ENCODE measurements at places on chromosomes 6 and 20.

DNA sequence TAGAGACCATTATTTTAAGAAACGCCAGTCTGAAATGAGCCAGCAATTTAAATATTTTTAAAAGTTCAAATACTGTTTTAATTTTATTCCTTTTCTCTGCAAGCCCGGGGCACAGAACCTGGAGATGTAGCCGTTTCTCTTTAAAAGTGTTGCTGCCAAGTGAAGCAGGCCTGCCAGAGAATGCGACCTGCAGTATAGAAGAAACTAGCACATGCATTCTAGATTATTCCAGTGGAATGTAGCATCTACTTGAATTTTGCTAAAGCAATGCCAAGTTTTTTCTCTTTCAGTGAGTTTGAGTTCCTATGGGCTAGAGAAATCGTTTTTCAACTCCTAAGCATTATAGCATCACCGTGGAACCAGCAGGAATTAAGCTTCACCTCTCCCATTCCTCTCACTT is 101.3 kb downstream of the QRSL1 start:
- H3K36me3 ChIP-seq: no peaks in the 10 kb centered on the region
- peaks cover 4% of the 10 kb centered on the region for H3K27me3 ChIP-seq
- H3K4me3 ChIP-seq: no peak overlapping the region
- no peaks in the 10 kb centered on the region for H3K4me1 ChIP-seq
- no peak overlapping the region for H3K27ac ChIP-seq

DNA sequence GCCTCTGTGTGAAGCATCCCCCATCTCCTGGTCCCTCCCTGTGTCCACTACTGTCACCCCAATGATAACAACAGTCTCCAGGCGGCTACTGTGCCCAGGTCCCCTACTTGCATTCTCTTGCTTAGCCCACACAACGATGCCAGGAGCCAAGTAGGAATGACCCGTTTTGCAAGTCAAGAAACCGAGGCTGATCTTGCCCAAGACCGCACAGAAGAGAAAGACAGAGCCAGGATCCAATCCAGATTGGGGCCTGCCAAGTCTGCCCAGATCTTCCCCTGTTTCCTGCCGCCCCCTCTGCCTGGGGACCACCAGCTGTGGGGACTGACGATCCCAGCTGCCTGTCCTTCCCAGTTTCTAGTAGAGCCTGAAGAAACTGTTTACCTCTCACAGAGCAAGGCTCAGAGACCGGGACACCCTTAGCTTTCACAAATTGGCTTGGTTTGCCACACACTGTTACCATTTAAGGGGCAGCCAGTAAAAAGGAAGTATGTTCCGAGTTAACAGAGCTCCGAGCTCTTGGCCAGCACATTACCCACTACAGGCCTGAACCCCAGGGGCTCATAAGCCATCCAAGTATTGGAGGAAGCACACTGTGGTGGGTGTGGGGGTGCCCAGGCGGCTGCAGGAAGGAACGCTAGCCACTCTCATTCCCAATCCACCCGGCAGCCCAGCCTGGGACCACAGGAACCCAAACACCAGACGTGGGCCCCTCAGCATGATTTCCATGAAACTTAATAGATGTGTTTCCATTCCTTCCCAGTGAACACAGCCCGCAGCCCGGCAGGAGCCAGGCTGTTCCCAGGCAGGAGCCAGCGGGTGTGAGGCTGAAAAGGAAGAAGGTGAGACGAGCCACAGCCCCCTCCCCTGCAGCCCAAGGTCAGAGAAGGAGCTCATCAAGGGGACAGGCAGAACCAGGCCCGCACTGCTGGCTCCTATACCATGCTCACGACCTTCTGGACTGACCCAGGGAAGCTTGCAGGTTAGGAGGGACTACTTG is 7.9 kb downstream of the KIAA1755 start:
- no peak overlapping the region for H3K27ac ChIP-seq
- no peaks in the 10 kb centered on the region for H3K36me3 ChIP-seq
- H3K4me3 ChIP-seq: no peak overlapping the region

DNA sequence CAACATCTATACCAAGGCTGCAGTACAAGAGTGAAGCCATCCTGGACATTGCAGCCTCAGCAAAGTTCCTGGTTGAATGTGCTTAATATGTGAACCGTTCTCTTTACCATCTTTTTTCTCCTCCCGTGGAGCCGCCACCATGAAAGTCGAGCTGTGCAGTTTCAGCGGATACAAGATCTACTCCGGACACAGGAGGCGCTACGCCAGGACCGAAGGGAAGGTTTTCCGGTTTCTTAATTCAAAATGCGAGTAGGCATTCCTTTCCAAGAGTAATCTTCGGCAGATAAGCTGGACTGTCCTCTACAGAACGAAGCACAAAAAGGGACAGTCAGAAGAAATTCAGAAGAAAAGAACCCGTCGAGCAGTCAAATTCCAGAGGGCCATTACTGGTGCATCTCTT is 8.4 kb upstream of the LINC00237 start:
- H3K4me3 ChIP-seq: no peak overlapping the region
- peaks cover 20% of the 10 kb centered on the region for H3K27me3 ChIP-seq
- DNase-seq: no peak
- H3K4me1 ChIP-seq: no peaks in the 10 kb centered on the region

GRCh38 chr20:54014293-54014926 is 56.0 kb downstream of the BCAS1 start:
- H3K4me3 ChIP-seq: no peak overlapping the region
- H3K4me1 ChIP-seq: no peaks in the 10 kb centered on the region
- H3K27ac ChIP-seq: no peak overlapping the region
- no peaks in the 10 kb centered on the region for H3K27me3 ChIP-seq
- no peak for DNase-seq
- H3K36me3 ChIP-seq: no peaks in the 10 kb centered on the region

All from T-cell (primary cell).